ENCODE measurements at places on chromosomes 11 and 22.
A peak's percentile ranks its signal among the peaks of the same experiment; 100 is the strongest.

DNA sequence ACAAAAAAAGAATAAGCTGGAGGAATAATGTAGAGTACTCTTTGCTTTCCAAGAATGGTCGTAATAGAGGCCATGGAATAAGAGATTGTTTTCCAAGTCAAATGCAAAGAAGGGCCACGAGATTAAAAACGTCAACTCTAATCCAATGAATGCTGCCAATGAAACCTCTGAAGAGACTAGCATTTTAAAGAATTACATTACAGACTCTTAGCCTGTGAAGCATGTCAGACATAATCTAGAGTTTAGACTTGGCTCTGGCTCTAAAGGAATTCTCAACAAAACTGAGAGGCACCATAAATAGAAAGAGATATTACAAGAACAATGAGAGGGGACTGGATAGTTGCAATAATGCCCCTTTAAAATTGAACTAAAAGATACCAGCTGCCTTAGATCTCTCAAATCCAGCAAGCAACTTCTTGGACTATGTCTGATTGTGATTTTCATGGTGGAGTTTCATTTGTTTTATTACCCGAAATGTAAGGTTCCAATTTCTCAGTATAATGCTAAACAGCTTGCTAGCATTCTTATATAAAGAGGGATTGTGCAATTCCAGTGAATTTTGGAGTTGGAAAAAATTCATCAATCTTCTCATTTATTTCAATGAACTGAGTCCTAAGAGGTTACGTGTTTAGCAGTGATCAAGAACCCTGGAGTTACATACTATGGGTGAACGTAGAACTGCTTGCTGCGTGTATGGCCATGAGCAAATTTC, 5.6 kb downstream of the ETS1 start:
- DNase-seq, result no peak

DNA sequence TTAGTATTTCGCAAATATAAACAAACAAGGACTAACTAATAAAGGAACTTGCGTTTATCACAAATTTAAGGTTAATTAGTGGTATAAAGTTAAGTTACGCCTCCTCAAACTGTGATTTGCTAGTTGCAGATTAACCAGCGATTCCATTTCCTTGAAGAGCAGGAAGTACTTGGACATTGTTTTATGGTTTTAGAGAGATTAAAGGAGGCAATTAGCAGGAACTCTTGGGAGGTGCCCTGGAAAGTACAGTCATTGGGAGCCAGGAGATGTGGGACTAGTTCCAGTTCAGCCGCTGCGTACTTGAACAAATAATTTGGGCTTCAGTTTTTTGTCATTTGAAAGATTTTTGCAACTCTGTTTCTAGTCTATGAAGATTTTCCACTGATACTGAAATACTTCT, 3.3 kb downstream of the FAM118B start:
- DNase-seq, result no peak

- no peak for DNase-seq
These were observed 52.2 kb downstream of the NUP98 start for GRCh38 chr11:3745161-3745560.

DNA sequence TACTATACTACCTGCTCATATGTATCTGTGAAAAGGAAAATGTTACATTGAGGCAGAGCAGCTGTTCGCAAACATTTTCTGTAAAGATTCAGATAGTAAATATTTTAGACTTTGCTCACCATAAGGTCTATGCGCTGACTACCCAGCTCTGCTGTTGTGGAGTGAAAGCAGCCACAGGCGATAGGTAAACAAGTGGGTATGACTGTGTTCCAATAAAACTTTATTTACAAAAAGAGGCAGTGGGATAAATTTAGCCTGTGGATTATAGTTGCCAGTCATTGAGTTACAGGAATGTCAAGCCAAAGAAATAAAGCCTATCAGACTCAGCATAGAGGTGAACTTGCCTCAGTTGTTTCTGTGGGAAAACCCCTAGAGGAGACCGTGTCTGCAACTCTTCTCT, 487.7 kb upstream of the API5 start:
- no peak for DNase-seq

DNA sequence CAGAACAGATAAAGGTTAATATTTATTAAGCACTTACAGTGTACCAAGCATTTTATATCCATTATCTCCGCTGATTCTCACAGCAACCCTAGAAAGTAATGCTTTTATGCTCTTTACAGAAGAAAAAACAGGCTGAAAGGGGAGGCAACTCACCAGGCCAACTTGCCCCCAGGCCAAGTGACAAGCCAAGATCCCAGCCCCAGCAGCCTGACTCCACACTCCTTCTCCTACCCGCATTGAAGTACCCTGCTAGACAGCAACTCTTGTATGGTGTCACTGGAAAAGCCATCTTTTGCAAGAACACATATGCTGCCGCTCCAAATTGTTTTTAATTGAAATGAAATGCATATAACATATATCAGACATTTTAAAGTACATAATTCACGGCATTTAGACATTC, 25.6 kb downstream of the SMCO4 start:
- DNase-seq, result no peak

DNA sequence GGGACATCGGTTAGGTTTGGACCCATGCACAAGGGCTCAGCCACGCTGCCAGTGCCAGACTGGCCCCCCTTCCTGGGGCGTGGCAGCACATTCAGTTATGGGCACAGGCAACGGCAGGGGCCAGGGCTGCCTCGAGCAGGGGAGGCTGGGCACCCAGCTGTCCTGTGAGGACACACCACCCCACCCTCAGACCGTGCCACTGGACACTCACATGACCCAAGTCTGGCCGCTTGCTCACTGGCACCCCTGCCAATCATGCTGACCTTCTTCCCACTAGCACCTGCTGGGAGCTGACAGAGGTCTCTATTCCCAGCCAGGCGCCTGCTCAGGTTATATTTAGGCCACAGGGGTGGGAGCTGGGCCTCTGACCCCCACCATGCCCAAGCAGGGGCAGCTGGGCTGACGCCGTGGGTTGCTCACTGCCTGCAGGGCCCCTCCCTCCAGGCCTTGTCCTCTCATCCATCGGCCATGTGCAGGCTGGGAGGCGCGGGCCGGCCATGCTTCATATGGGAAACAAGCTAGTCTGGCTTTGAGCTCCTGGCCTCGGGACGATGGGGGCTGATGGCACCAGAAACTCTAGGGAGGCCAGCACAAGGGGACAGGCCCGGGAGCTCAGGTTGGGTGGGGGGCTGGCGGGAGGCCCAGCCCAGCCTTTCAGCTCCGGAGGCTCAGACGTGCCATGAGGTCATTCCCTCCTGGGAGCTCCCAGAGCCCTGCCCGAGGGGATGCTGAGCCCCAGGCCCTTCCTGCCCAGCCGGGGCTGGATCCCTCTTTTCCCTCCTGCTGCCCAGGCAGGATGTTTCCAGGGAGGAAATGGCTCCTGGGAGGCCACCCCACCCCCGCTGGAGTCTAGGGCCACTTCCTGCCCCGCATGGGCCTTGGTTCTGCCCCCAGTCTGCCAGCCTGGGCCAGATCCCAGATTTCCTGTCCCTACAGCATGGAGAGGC, 15.2 kb upstream of the TBX1 start:
- no peak for DNase-seq

GRCh38 chr11:34754171-34754823, 133.4 kb downstream of the EHF start:
- DNase-seq, result no peak

GRCh38 chr11:43790444-43790794, 90.2 kb upstream of the ALKBH3 start:
- no peak for DNase-seq

DNA sequence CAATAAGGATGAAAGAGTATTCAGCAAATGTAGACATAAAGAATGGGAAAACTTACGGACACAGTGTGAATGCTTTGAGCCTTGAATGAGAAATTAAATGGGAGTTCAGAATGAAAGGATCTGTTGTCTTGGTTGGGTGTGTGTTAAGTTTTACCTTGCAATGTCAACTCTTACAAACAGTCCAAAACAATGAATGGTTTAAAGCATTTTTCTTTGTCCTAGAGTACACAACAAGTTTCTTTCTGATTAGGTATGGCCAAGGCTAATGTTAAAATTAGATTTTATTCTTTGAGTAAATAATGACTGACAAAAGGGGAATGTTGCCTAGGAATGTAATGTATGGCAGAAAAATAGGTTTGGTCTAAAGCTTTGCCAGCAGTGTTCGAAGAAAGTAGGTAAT, 2.5 kb downstream of the PTS start:
- no peak for DNase-seq

DNA sequence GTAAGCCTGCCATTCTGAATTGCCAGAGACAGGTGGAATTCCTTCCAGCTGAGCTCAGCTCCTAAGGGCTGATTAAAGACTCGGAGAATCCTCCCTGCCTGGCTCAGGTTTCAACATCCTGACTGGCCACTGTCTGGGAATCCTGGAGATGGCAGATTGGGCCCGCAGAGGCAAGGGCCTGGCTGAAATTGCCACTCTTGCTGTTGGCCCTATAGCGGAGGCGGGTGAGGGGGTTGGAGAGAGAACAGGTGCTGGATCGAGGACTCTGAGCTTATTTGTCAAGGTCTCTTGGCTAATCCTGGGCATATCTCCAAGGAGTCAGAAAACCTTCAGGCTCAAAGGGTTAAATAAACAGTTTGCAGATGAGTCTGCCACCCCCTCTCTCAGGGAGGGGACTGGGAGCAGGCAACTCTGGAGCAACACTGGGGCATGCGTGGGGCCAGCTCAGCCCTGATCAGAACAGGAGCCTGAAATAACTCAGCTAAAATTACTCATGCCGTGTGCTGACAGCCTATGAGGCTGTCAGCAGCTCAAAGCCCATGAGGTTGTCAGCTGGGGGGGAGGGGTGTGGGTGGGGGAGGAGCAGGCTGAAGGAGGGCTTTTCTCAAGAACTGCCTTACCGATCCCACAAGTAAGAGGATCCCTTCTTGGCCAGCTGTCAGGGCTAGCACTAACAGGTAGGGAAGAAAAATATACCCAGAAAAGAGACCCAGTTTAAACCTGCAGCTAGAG, 14.7 kb upstream of the MFRP start:
- peak; percentile 16 for DNase-seq

DNA sequence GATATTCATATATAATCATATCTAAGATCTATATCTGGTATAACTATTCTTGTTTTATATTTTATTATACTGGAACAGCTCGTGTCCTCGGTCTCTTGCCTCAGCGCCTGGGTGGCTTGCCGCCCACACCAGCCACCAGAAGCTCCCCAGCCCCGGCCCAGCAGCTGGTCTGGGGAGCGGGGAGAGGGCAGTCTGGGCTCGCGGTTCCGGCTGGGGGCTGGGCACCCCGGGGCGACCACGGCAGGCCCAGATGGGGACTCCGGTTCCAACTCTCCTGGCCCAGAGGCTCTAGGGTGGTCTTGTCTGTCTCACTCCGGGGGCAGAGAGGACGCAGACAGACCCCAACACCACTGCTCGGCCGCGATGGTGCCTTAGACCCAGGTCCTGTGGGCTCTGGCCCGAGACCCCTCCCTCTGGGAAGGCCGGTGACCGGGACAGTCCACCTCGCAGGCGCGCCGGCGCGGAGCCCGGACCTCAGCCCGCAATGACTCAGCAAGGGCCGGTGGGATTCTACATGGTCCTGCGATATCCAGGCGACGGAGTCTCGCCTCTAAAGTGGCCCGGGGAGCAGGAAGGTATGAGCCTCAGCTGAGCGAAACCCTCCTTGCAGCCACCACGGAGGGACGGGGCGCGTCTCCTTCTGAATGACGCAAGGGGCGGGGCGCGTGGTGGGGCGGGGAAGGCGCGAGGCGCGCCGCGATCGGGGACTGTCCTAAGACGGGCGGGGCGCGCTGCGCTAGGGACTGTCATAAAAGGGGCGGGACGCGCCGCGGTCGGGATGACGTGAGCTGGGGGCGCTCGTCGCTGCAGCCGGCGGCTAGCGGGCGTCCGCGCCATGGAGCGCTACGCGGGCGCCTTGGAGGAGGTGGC, at the start of gene DGCR6:
Gene DGCR6 (plus strand): TSS at position 781 of the 870 bp plus-strand sequence. CDS start 55 bp downstream, at position 836.
- no peak for DNase-seq

- no peak for DNase-seq
These were observed 116.3 kb upstream of the APOA1 start for GRCh38 chr11:116953530-116954285.

DNA sequence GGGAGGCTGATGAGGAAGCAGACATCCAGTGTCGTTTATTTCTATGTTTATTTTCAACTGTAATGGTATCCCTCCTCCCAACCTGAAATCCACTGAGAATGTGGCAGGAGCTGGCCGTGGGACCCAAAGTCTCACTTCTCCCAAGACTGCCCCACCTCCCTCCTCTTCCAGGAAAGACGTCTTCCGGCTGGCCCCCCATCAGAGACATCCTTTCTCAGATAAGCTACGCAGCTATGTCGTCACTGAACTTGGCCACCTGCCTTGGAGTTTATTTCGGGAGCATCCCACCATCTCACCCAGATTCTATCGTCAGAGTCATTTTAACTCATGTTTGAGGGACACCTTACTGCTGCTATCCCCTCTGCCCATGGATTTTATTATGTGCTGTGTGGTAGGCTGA, 13.9 kb downstream of the TMEM184B start:
- DNase-seq, result no peak

- no peak for DNase-seq
These were observed 4.0 kb upstream of the MCAM start for GRCh38 chr11:119320776-119321524.

- DNase-seq, result no peak
These were observed 352.4 kb downstream of the BRD1 start for GRCh38 chr22:49475253-49475652.

- no peak for DNase-seq
These were observed 40.1 kb upstream of the SCN3B start for GRCh38 chr11:123694551-123694950.

- no peak for DNase-seq
These were observed 359.3 kb downstream of the CADM1 start for GRCh38 chr11:115144914-115145313.

DNA sequence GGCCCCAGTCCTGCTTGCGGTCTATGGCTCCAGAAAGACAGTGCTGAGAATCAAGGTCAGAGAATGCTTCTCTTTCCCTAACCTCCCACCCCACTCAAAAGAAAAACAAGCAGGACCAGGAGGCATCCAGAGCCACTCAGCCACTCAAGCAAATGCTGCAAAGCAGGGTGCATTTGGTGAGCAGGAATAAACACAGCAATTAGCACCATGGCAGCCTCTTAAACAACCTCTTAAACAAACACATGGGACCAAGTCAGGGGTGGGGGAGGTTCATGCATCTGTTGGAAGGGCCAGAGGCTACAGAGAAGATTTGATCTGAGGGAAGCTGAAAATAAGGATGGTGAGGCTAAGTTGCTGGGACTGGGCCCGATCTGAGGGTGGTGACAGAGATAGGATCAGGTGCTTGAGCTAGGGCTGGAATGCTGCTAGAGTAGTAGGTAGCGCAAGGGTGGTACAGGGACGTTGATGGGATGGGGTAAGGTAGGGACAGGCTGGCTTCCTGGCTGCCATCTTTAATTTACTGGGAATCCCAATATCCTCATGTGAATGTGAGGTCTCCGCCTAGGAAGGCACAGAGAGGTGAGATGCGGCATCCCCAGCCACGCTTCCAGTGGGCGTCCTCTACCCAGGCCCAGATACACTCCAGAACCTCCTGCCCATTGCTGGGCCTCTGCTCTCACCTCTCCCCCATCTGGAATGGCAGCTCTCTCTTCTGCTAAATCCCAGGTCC, 26.6 kb upstream of the LMO1 start:
- DNase-seq, result no peak

DNA sequence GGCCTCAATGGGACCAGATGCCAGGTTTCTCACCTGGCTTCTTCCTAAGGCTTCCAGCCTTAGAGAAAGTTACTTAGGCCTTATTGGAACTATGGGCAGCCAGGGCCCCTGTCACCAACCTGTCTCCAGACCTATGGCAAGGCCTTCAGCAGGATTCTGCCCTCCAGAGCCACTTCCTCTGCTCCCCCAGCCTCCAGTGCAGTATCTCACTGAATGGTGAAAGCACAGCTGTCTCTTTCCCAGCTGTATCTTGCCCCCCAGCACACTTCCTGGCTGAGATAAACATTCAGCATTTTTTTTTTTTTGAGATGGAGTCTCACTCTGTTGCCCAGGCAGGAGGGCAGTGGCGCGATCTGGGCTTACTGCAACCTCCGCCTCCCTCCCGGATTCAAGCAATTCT, 1.5 kb downstream of the SLC2A11 start:
- DNase-seq, result no peak
